Stimulated activated CD4-positive, alpha-beta T cell treated with anti-CD3 and anti-CD28 coated beads, Interleukin-4, amount 100 ng/mL, for 1 hour (primary cell): ENCODE measurements at places on chromosomes 4 and X.
A peak's percentile ranks its signal among the peaks of the same experiment; 100 is the strongest.

GRCh38 chr4:114688059-114688458, 89.5 kb downstream of the UGT8 start:
- DNase-seq: no peak

GRCh38 chr4:140611854-140612253, 43.1 kb upstream of the UCP1 start:
- no peak for DNase-seq

GRCh38 chr4:147174591-147174990, 228.9 kb upstream of the TTC29 start:
- DNase-seq: no peak

- DNase-seq: no peak
These were observed 270.8 kb downstream of the GRIA3 start for GRCh38 chrX:123454712-123455431.

DNA sequence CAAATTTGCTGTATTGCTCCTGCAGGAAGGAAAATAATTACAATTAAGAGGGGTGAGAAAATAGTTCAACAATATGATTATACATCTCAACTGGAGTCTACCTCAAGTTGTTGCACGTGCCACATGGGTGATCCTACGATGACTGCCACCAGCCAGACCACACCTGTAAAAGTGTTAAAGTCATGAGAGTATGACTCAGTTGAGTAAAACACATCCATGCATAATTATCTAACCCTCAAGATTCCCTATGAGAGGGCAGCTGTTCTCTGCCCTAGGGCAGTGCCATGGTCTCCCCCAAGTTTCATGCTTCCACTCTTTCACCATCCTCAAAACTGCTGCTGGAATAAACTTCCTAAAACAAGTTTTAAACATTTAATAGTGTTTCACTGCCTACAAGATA, 44.1 kb downstream of the QRFPR start:
- no peak for DNase-seq

DNA sequence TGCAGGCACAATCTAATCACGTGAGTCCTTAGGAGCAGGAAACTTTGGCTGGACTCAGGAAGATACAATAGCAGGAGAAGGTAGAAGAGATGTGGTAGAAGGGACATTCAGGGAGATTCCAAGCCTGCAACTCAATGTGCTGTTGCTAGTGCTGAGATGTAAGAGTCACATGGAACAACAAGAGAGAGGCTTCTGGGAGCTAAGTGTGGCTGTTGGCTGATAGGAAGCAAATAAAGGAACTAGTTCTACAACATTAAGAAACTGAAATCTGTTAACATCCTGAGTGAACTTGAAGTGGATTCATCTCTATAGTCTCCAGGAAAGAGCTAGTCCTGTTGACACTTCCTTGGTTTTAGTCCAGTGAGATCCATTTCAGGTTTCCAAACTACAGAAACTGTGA, 1207.4 kb downstream of the ADGRL3 start:
- DNase-seq: no peak

- DNase-seq: no peak
These were observed 320.6 kb downstream of the ADGRL3 start for GRCh38 chr4:61520681-61521160.

DNA sequence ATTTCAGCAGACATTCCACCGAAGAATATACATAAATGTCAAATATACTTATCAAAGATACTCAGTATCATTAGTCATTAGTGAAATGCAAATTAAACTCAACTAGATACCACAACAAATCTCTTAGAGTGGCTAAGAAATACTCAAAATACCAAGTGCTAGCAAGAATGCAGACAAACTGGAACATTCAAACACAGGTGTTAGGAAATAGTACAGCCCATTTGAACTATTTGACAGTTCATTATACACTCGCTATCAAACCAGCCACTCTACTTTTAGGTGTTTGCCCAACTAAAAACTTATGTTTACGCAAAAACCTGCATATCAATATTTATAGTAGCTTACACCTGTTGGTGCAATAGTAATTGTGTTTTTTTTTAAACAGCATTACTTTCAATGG, 8.8 kb downstream of the ADAM29 start:
- no peak for DNase-seq

DNA sequence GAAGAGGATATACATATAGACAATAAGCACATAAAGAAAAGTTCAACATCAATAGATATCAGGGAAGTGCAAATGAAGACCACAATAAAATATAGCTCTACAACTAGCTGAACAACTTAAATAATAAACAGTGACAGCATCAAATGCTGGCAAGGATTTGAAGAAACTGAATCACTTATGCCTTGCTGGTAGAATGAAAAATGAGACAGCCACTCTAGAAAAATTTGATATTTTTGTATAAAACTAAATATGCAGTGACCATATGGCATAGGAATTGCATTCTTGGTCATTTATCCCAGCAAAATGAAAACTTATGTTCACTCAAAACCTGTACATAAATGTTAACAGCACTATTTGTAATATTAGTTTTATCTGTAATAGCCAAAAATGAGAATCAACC, 1102.0 kb downstream of the C4orf33 start:
- no peak for DNase-seq

DNA sequence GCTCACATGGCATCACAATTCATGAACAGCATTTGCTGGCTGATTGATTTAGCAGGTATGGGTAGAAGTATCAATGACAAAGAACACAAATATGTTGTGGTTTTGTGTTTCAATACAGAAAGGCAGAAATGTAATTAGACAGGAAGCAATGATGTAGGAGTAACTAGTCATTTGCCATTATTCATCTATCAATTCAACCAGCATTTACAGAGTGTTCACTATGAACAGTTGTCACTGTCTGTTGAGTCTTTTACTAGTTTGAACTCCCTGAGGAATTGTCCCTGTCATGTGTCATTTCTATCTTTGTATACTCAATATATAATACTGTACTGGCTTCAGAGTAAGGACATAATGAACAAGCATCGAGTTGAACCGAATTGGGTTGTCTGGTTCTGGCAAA, 51.5 kb upstream of the ARHGAP24 start:
- no peak for DNase-seq

DNA sequence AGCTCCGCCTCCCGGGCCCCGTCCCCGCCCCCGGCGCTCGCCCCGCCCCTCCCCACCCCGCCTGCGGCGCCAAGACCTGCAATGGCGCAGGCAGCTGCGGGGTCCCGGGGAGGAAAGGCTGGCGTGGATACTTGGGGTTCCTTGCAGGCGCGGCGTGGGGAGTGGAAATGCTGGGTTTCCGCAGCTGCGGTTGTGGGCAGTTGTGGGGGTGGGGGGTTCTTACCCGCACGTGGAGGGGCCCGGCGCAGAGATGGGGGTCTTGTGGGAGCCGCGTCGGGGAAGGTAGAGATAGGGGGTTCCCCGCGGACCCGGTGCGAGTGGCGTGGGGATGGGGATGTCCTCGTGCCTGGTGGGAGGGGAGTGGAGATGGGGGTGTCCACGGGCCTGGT, 680 bp upstream of the ASMTL start:
- no peak for DNase-seq

- DNase-seq: no peak
These were observed 1030.3 kb upstream of the LCORL start for GRCh38 chr4:19051831-19052230.

DNA sequence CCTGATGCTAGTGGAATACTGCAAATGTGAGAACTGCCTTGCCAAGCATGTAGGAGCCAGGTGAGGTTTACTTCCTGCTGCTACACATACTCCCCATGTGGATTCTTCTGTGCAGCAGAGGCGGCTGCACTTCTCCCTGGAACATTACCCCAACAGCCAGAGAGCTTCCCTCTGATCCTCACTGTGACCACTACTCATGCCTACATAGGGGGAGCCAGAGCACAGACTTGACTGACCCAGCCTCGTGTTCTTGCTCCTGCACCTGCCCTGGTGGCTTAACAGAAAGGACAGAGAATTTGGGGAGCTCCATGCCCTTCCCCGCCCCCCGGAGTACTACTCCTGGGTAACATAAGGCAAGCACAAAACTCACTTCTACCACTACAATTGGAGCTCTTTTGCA, 38.4 kb downstream of the UGT2A2 start:
- DNase-seq: no peak

GRCh38 chr4:74638001-74638400, 156.3 kb downstream of the BTC start:
- no peak for DNase-seq

DNA sequence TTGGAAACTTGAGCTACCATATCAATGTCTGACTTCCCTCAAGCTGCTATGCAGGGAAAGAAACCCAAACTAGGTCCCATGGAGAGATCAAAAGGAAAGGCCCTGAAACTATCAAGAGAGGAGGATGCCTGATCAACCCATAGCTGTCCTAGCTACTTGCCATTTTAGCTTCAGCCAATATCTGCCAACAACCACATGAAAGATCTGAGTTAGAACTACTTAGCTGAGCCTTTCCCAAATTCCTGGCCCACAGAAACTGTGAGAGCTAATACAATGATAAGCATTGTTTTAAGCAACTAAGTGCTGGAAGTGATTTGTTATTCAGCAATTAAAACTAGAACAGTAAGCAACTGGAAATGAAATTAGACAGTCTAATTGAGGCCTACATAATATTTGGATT, 6.3 kb upstream of the ARHGEF38 start:
- no peak for DNase-seq

DNA sequence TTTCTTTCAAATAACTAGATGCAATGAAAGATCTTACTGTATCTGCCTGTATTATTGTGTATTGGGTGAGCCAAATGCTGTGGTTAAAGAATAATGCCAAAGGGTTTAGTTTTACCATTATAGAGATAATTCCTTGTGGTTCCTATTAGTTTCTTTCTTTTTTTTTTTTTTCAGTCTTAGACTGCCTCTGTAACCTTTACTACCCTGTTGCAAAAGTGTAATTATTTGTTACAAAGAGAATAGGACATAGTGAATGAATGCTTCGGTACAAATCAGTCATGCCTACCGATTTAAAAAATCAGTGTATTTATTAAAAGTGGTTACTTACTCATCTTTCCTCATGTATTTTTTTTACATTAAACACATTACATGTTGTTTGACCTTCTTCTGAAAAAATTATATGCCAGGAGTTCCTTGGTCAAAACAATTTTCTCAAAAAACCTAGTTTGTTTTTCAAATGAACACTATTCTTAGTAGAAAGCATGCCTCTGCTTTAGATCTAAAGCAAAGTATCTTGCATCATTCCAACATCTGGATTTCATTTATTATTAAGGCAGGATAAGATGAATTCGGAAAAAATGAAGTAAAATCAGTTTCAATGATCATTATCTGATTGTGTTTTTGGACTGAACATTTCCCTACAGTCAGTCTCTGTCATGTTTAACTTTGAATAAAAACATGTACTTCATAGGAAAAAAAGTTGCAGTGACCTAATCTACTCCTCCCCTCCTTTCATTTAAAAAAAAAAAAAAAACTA, 21.2 kb upstream of the SYNPO2 start:
- DNase-seq: no peak

- DNase-seq: no peak
These were observed 145.9 kb upstream of the ZFP42 start for GRCh38 chr4:187849556-187850225.

DNA sequence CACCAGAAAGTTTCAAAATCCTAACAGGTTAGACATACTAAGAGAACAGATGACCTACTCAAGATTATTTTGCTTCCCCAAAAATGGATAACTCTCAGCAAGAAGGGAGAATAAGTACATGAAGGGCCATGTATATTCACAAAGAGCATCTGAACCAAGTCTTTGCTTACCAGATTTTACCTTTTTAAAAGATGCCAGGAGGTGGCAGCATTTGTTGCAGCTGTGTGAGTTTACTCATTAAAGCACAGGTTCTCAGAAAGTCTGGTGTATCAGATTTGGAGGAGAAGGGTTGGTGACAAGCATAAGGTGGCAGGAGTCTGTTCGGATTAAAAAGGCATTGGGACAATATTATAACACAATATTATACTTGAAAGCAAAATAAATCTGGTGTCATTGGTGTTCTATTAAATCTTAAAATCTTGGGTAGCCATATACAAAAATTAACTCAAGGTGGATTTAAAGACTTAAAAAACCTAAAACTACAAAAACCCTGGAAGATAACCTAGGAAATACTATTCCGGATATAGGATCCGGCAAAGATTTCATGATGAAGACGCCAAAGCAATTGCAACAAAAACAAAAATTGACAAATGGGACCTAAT, 51.3 kb upstream of the NFKB1 start:
- peak; percentile 20 for DNase-seq

GRCh38 chr4:89373394-89373793, 65.8 kb upstream of the GPRIN3 start:
- no peak for DNase-seq

DNA sequence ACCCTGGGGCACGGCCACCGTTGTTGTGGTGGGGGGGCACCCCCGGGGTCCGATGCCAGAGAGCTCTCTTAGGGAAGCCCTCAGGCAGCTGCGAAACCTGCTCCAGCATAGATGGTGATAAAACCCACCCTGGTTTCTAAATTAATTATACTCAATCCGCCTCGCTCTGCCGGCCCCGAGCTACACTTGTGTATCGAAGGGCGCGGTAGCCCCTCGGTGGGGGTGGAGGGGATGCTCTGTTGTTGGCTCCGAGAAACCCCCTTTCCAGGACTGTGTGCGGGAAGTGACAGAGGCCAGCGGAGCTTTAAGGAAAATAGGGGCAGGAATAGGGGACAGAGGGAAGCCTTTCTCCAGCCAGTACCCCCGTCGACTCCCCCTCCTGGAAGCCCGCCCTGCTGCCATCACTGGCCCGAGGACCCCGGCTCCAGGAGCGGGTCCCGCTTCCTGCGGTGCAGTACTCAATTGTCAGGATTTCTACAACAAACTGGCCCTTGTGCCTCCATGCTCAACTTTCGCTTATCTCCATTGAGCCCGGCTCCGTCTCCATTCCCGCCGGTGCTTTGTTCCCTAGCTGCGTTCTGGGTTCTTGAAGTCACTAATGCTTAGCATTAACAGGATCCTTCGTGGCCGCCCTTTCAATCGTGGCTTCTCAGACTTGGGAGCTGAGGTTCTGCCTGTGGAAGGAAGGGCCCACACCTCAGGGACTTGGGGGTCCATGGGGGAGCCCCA, 408.2 kb downstream of the BCOR start:
- no peak for DNase-seq
